ENCODE measurements at places on chromosomes 11 and 22.

- no peak for DNase-seq
These were observed 25.8 kb upstream of the NECTIN1 start for GRCh38 chr11:119754656-119755355.

DNA sequence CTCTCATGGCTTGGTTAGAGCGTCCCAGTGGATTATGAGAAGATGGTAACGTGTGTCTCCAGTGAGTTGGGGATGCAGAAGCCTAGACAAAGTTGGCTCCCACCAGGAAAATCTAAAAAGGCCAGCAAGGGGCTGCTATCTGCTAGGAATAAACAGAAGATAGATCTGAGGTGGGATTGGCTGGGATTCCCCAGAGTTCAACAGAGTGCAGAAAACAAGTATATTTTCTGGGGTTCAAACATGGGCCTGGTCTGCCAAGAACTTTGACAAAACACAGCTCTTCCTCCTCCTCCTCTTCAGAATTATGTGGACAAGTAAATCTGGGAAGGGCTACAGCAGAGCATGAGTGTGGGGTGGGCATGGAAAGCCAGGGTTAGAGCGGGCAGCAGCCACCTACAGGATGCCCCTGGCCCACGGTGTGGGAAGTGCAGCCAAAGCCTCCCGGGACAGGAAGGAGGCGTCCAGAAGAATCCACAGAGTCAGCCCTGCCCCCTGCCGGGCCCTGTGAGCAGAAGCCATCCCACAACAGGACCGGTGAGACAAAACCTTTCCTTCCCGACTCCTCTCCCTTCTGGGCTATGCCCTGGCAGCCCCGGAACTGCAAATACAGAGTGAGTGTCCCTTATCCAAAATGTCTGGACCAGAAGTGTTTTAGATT is 67.1 kb downstream of the CD82 start:
- peak; percentile 40 for DNase-seq

DNA sequence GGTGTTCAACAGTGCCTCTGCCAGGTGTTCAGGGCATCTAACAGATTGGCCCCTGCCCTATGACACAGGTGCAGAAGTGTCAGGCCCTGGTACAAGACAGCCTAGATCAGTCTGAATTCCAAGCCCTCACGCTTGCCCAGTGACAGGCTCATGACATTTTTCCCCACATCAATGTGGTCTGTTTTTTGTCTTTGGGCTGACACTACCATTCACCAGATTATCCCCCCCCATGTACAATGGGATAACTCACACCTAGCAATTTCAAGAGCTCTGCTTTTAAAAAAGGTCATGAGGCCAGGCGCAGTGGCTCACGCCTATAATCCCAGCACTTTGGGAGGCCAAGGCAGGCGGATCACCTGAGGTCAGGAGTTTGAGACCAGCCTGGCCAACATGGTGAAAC is 155.5 kb upstream of the PITPNB start:
- no peak for DNase-seq

GRCh38 chr11:82756765-82757639 is 23.3 kb upstream of the FAM181B start:
- DNase-seq = no peak

DNA sequence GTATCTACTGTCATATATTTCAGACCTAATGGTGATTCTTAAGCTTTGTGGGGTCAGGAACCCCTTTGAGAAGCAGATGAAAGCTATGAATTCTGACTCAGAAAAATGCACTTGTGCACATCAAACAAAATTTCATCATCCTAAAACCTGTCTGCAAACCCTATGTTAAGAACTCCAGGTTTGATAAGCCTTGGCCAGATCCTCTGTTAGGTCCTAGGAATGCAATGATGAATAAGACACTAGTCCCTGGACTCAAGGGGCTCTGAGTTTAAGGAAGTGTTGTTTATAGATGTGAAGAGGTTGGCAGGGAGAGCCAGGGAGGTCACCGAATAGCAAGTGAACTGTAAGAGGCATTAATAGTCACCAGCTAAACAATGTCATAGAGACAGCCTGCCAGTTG is 103.2 kb downstream of the SPON1 start:
- DNase-seq = no peak

DNA sequence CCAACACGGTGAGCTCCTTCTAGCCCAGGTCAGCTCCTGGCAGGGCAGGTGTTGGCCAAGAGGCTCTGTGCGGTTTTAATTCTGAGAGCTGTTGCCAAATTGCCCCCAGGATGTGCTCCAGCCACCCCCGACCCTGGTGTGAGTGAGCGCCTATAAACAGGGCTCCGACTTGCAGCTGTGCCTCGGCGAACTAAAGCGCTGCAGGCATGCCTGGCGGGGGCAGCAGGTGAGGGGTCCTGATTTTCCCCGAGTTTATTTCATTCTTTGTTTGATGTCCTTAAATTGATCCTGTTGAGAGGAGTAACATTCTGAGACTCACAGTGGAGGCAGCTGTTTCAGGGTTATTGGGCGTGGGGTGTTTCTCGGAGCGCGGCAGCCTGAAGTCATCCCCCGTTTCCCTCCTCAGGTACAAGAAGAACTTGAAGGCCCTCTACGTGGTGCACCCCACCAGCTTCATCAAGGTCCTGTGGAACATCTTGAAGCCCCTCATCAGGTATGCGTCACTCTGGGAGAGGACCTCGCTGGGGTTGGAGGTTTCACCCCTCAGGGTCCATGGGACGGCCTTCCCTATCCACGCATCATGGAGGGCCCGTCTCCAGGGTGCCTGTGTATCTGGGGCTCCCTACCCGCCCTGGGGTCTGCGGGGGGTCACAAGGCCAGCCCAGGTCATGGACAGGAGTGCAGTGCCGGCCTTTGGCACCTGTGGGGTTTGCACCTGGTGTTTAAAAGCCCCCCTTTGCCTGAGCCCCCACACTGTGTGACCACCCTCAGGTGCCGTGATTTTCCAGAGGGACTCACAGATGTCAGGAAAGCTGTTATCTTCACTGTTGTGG is 62.1 kb downstream of the ARHGAP8 start:
- DNase-seq = no peak

- DNase-seq = no peak
These were observed 76.7 kb upstream of the BLID start for GRCh38 chr11:122192634-122193255.

DNA sequence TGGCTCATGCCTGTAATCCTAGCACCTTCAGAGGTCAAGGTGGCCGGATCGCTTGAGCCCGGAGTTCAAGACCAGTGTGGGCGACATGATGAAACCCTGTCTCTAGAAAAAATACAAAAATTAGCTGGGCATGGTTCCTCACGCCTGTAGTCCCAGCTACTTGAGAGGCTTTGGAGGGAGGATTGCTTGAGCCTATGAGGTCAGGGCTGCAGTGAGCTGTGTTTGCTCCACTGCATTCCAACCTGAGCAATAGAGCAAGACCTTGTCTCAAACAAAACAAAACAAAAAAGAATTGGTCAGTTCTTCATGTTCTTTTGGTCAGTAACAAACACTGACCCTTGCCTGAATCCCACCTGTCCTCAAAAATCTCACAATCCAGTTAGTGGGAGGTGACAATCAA is 36.7 kb upstream of the VSTM5 start:
- no peak for DNase-seq

- DNase-seq = no peak
These were observed 186.5 kb upstream of the NAV2 start for GRCh38 chr11:19526119-19526518.

- no peak for DNase-seq
These were observed 6.0 kb upstream of the AHNAK start for GRCh38 chr11:62552485-62553079.

- peak; percentile 42 for DNase-seq
These were observed 4.1 kb downstream of the MMP20 start for GRCh38 chr11:102620818-102621561.

DNA sequence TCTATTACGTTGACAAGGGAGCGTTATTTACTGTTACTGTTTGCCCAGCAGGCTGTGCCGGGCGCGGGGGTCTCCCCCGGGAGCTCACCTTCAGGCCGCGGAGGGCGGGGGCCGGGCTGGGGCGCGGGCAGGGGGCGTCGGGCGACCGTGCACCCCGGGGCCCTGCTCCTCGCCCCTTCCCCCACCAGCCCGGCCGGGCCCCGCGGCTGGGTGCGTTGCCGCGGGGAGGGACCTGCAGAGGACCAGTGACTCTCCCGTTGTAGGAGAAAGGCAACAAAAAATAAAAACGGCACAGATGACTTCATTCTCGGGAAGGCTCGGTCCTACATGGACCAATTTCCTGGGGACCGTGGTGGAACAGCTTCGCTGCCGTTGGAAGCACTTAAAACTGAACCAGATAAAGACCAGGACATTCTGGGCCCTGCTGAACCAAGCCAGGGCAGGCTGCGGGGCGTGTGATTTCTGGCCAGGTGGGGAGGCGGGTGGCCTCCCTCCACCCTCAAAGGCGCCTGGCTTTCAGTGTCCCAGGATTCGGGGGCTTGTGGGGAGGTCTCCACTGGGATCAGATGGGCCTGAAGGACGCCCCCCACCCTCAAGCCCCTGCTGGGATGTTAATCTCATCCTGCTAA is 57.4 kb downstream of the IGLL1 start:
- DNase-seq = no peak

GRCh38 chr22:40597526-40598430 is 38.7 kb downstream of the MRTFA start:
- DNase-seq = no peak

DNA sequence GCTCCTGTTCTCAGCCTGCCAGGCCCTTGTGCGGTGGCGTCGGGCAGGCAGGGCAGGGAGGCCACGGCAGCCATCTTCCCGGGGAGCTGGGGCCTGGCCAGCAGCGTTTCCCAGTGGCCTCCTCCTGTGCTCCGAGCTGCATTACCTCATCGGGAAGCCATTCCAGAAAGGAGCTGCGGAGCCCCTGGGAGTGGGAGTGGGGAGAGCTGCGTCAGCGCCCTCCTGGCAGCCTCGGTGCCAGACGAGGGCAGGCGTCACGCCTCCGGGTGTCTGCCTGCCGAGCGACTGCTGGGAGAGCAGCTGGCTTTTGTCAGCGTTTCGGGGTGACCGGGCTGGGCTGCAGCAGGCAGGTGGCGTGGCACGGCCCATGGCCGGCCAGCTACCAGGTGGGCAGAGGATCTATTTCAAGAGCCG is 30.9 kb upstream of the WNT7B start:
- DNase-seq = peak; percentile 79

DNA sequence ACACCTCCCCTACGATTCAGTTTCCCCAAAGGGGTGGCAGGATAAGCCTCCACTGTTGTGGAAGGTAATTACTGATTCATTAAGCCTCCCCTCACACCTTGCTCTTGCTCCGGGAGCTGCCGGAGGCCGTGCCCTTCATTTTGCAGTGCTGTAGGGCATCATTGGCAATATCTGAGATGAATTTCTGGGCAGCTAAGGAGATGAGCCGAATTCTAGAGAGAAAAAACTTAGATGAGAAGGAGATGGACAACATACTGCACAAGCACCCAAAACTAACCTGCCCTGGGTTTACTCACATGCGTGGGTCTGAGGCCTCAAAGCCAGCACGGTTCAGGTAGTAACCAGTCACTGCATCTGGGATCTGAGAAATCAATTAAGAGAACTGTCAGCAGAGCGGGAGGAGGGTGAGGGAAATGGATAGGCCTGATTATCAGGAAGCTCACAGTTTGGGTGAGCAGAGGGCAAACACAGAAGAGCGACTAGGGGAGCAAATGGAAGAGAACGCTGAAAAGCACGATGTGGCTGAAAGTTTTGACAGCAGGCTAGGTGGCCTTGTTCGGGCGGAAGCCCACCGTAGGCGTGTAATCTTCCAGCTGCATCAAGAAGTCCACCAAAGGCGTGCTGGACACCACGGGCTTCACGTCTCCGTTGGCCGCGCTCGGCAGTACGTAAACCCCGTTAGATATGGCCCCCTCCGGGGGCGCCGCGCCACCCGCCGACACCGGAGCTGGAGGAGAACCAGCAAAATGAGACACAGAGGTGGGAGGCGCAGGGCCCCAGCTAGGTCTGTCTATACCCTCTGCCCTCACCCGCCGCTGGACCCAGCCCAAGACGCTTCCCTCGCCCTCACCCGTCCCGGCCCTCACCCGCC is 689 bp downstream of the TAF10 start:
- peak; percentile 11 for DNase-seq

- DNase-seq = no peak
These were observed 44.3 kb downstream of the TBC1D22A start for GRCh38 chr22:46806794-46807193.

- no peak for DNase-seq
These were observed 26.8 kb downstream of the TRIM44 start for GRCh38 chr11:35689081-35689996.

DNA sequence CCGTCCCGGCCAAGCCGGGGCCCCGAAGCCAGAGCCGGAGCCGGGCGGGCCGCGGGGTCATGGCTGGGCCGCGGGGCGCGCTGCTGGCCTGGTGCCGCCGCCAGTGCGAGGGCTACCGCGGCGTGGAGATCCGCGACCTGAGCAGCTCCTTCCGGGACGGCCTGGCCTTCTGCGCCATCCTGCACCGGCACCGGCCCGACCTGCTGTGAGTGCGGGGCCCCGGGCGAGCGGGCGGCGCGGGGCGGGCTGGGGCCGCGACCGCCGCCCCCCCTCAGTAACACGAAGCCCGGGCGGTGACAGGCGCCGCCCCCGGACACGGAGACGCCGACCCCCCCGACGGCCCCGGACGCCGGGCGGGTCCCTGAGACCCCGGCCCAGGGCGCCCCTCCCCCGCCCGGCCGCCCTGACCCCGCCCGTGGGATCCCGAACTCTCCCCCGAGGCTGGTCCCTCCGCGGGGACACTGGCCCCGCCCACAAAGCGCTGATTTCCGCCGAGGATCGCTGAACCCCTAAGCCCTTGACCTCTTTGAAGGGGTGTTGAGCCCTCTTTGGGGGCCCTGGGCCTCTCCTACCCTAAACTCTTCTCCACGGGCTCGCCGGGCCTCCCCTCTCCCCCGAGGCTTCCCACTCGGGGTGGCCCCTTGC is 389 bp downstream of the MICALL1 start:
- no peak for DNase-seq

- DNase-seq = no peak
These were observed at the start of gene SLC1A2 for GRCh38 chr11:35419184-35419829. TSS of gene SLC1A2 (minus strand) at chr11:35419558. CDS start at chr11:35418966, 592 bp downstream.

DNA sequence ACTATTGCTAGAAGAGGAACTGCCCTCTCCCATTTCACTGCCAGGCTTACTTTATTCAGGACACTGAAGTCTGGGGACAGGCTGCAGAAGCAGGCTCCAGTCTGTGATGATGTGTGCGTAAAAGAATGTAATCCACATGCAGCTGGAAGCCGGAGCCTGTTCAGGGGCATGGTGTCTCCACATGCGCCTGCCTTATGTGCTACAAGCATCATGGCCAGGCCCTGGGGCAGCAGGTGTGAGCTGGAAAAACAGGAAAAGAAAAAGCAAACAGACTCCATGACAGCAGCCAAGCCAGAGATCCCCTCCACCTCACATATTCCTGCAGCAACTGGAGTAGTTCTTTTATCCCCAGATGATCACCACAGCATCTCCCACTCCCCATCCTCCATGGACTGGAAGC is 33.4 kb downstream of the ARFGAP2 start:
- peak; percentile 71 for DNase-seq

GRCh38 chr22:32044913-32045312 is 1.9 kb downstream of the SLC5A1 start:
- DNase-seq = no peak

DNA sequence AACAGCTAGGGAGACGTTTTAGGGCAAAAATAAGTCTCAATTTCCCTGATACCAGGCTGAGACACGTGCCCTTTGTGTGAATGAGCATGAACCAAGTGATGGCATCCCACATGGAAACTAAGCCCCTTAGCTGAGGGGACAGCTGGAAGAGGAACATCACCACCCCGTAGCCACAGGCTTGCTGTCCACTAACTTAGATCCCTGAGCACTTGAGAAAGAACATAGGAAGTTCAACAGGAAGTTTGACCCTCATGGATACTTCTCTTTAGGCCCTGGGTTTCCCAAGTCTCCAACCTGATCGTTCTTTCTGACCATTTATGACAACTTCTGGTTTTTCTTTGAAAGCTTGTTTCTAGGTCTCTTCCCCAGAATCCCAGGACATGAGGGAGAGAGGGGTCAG is 11.6 kb upstream of the CKAP5 start:
- no peak for DNase-seq

Measured in SJSA1 (cell line).